AG04450 (cell line): ENCODE measurements at places on chromosomes 2 and 18.

DNA sequence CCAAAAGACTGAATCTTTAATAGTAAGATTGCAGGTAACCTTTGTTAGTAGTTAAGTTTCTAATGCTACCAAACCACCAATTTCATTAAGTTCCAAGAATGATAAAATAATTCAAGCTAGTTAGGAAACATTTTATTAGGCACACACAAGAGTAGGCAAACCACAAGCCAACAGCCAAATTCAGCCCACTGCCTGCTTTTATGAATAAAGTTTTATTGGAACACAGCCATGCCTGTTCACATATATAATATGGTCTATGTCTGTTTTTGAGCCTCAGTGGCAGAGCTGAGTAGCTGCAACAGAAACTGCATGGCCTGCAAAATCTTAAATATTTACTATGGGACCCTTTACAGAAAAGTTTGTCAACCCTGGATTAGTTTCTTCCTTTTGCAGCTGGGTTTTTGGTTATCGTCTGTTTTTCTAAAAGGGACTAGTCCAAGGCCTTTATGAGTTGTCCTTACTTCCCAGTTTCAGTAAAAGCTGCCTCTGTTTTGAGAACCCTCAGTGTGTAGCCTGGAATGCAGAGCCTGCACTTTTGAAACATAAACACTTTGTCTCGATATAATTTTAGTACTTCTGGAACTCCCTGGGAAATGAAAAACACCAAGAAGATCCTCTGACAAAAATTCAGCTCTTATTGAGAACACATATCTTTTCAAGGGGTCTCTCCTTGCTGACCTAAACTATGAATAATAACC lies 39.1 kb downstream of the FRZB start:
- no peak for DNase-seq

DNA sequence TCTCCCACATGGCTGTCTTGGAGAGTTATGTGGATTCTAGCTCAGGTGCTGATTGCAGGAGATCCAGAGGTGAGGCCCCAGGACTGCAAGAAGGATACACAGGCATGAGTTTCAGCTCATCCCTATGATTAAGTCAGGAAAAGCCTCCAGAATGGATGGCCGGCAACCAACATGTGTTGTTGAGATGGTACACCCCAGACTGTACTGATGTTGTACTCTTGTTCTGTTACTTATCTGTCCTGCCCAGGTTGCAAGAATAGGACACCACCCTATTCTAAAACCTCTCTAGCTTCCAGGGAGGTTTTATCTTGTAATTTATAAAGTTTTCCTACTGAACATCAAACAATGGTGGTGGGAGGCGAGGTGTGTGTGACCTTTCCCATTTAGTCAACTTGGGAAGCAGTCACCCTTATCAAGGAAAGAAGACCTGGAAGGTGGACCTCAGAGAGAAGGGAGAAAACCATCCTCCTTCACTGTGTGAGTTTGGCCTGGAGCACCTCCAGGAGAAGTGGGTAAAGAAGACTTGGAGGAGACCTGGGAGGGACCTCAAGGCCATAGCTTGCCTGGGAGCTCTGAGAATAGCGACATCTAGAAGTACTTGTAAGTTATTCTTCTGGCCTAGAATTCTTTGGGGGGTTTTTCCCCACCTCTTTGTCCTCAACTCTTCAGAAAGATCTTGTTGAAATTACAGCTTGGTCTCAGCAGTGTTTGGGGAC lies 8.6 kb downstream of the FAM124B start:
- DNase-seq = no peak

DNA sequence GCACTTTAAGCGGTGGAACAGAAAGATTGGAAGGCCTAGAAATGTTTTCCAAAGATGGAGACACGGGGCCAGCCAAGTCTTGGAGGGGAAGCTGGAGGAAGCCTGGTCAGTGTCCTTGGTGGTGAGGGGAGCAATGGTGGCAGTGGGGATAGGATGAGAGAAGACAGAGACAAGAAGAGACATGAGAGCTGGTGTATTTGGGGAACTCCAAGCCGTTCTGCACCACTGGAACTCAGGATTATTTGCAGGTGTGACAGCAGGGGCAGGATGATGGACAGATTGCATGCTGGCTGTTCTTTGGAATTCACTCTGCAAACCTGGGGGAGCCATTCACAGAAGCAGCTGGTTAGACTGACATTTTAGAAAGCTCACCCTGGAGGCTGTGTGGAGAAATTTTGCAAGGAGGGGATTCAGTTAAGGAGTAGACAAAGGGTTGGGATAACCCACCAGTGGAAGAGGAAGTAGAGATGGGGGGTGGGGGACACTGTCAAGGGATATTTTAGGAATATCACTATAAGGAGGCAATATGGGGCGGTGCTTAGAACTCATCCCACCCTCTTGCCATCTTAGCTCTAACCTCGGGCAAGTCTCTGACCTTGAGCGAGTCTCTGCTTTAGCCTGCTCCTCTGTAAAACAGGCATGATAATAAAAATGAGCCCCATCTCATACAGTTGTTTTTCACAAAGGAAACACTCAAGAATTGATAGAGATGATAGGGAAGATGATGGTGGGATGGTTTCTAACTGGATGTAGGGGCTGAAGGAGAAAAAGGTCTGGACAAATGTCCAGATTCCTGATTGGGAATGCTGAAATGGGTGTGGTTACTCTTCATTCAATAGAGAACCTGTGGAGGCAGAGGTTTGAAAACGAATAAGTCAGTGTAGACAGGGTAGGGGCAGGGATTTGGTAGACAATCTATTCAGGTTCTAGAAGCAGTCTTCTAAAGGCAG lies 175.8 kb downstream of the MYCN start:
- no peak for DNase-seq

GRCh38 chr2:134745023-134745422 lies 26.2 kb upstream of the TMEM163 start:
- DNase-seq = no peak

- DNase-seq = no peak
These were observed 50.0 kb upstream of the CTDP1 start for GRCh38 chr18:79629606-79630005.

- DNase-seq = no peak
These were observed 147.9 kb downstream of the B3GNT2 start for GRCh38 chr2:62343636-62344337.

DNA sequence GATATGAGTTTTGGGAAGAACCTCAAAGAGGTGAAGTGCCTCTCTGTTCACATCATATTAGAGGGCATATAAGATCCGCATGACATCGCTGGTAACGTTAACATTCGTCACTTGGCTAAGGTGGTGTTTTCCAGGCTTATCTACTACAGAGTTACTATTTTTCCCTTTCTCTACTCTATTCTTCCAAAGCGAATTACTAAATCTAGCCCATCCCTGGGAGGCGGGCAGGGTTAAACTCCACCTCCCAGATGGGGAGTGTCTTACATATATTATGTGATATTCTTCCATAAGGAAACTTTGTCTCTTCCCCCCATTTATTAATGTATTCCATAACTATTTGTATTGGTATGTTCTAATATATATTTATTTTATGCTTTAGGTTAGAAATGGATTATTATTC lies 293.9 kb downstream of the CYRIA start:
- no peak for DNase-seq

- no peak for DNase-seq
These were observed 65.4 kb downstream of the IKZF2 start for GRCh38 chr2:213086050-213086449.

DNA sequence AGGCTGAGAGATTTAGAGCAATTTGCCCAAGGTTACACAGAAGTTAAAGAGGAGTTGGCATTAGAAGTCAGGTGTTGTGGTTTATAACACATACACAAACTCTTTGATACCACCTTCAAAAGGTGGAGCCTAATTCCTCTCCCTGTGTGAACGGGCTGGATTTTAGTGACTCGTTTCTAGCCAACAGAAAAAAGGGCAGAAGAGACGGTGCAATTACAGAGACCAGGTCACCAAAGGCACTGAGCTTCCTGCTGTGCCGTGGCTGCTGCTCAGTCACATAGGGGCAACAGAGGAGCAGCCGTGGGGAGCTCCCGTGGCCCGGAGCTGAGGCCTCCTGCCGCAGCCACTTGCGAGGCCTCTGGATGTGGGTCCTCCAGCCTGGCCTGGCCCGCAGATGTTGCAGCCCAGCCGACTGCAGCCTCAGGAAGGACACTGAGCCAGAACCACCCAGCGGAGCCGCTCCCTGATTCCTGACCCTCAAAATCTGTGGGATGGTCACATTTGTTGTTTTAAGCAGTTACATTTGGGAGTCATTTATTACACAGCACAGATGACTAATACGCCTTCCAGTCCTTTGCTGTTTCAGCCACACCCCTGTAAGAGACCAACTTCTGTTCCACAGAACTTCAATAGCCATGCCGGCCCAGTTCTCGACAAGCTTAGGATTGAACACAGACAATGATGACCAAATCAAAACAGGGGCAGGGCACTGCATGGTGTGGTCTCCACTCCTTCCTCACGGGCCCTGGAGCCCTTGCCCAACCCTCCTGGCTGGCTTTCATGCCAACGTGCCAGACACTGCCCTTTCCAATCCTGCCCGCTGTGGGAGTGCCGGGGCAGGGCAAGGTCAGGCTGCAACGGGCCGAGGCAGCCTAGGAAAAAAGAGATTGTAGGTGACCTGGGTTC lies 17.1 kb downstream of the EDAR start:
- no peak for DNase-seq
